IMR-90 (cell line): ENCODE measurements at places on chromosomes 1 and 21.

DNA sequence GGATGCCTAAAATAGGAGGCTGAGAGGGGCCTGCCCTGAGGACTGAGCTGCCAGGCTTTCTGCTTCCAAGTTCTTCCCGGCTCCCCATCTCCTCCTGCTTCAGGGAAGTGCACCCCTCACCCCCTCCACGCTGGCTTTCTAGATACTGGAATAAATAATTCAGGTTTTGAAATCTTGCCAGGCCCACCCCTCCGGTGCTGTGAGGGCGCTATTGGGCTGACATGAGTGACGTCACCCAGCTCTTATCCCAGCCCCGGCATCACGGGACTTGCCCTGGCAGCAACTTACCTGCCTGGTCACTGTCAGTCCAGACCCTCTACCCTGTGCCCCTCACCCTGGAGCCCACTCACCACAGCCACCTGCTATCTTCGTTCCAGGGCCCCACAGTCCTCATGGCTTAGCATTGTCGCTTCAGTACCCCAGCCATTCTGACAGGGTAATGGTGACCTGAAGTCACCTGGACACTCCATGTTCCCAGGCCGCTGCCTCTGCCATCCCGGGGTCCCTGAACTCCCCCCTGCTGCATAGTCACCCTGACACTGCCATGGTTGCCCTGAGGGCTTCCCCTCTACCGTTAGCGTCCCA, 819 bp upstream of the GPR3 start:
- DNase-seq, result peak; percentile 57

DNA sequence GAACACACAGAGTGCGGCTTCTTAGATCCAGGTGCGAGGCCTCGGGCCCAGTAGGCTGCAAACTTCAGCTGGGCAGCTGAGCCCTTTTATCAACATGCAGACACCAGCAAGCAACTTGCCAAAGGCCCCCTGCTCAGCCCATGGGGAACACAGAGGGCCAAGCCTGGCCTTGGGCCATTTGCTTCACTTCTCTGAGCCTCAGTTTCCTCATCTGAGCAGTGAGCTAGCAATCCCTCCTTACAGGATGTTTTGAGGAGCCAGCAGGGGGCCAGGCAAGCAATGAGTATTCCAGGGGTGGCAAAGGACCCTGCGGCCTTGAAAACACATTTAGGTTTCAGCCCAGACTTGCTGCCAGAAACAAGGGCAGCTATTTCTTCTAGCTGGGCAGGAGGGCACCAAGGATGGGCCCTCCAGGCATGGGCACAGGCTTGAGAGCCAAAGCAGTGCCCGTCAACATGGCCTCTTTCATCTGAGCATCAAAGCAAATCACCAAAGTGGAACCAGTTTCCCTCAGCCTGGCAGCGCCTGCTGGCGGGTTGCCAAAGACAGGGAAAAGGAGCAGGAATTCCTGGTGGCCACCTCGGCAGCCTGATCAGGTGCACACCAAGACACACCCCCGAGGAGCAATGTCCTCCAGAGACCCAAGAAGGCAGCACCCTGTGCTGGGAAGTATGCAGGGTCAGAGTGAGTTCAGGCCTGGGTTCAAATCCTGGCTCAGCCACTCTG, 1.4 kb downstream of the MATN1 start:
- no peak for DNase-seq

DNA sequence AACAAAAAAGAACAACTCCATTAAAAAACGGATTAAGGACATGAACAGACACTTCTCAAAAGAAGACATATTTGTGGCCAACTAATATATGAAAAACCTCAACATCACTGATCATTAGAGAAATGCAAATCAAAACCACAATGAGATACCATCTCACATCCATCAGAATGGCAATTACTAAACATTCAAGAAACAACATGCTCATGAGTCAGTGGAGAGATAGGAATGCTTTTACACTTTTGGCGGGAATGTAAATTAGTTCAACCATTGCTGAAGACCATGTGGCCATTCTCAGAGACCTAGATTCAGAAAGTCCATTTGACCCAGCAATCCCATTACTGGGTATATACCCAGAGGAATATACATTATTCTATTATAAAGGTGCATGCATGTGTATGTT, 1442.6 kb upstream of the B3GALT2 start:
- no peak for DNase-seq

- DNase-seq, result peak; percentile 100
Observed at GRCh38 chr1:203558064-203558760, 64.3 kb downstream of the OPTC start.

DNA sequence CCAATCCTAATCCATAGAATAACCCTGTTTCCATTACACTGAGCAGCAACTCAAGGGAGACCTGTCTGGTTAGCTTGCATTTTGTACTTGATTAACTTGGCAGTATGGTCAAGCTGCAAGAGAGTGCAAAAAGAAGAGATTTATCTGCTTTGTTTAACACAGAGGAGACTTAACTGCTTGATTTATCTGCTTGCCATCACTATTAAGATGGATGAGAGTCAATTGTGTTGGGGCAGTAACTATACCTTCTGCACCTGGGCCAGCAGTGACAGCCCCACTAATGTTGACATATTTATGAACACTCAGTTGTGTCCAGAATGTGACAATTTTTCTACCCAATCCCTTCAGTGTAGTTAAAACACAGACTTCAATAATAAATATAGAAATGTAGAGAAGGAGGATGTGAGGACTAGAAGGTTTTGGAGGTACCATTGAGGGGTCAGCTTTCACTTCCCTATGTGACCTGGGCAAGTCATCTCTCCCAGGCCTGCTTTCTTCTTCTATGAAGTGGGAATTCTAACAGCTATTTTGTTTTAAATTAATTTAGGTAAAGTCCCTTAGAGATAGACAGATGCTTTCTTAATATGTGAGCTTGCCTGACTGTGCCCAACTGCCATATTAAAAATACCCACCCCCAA, 159.1 kb upstream of the KCNK2 start:
- DNase-seq, result no peak

GRCh38 chr1:30386156-30386926, 337.0 kb downstream of the MATN1 start:
- no peak for DNase-seq

DNA sequence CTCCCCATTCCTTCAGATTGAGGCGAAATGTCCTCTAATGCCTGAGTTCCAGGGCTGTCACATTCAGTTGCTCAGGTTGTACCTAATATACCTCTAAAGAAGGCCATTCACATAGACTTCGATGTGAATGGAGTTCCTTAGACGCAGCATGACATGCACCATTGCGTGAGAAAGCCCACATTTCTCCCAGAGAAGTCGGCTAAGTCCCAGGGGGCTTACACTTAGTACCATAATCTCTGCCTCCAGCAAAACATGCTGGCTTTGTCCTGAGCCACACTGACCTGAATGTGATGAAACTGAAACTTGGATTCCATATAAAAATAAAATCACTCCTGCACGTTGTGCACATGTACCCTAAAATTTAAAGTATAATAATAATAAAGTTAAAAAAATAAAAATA, 23.2 kb upstream of the SLC2A1 start:
- DNase-seq, result no peak

GRCh38 chr1:200929530-200930278, 35.0 kb downstream of the INAVA start:
- no peak for DNase-seq

GRCh38 chr1:87231703-87232367, 96.8 kb upstream of the LMO4 start:
- no peak for DNase-seq
